ENCODE measurements at places on chromosomes 11 and 22.

- no peak for DNase-seq
Measured at GRCh38 chr22:50553310-50553709, 7.6 kb downstream of the KLHDC7B start.

DNA sequence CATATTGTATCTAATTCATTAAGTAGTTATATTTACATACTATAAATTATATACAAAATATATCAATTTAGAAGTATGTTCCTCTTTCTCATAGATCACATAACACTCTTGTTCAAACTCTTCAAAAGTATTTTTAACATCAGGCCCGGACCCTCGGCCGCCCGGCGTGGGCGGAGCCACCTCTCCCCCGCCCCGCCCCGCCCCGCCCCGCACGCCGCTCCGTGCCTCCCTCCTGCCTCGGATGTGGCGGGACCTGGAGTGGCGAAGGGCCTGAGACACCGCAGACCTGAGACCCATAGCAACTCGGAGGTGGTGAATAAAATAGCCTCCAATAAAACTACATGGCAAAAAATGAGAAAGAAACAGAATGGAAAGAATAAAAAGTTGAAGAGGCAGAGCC lies 105.9 kb upstream of the BDNF start:
- DNase-seq, result no peak

DNA sequence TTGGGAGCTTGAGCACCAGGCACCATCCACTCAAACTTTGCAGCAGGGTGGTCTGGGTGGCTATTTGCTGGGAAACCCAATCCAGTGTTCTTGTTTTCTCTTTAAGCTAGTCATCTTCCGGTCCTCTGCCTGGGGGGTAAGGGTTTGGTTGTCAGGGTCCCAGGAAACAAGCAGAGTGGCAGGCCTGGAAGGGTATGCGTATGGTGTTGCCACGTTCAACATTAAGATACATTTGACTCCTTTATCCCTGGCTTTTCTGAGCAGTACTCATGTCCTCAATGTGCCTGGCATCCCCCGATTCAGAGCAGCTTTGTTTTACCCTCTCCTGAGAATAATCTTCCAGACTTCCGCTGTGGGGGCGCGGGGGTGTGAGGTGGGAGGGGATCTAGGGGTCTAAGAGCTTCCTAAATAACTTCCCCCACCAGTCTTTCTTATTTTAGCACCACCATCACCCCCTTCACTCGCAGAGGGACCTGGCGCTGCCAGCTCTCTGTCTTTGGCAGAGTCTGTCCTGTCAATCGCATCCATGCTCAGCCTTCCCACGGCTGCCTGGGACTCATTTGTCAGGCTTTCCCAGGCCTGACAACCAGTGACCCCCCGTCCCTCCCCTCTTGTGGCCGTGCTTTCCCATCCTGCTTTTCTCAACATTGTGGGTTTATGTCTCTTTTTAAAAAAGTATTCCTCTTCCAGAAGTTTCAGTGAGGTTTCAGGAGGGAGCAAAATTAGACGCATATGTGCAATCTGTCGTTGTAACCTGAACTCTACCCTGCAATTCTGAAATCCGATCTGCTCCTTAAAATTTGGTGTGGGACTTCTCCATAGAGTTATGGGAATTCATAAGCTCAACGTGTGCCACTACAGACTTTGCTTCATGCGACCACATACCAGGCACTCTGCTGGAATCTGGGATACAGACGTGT lies 27.0 kb upstream of the RBFOX2 start:
- no peak for DNase-seq

GRCh38 chr22:38220163-38220562 lies 18.4 kb downstream of the MAFF start:
- DNase-seq, result no peak

GRCh38 chr11:14842002-14842401 lies 50.0 kb downstream of the CYP2R1 start:
- DNase-seq, result no peak

DNA sequence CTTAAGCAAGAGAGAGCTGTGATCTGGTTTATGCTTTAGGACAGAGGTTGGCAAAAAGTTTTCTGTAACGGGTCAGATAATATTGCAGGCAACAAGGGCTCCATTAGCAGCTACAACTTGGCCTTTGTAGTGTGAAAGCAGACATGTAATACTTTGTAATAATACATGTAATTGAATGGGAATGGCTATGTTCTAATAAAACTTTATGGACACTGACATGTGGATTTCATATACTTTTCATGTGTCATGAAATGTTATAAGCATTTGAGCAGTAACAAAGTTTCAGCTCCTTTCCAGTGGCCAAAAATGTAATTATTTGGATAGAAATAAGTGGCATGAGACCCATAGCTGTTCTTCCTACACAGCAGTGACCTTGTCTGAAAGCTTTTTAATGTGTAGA lies 3.1 kb downstream of the DYNC2H1 start:
- no peak for DNase-seq

GRCh38 chr11:57763568-57763967 lies 2.0 kb downstream of the CTNND1 start:
- peak; percentile 28 for DNase-seq

- no peak for DNase-seq
Measured at GRCh38 chr11:132115454-132115853, 745.0 kb downstream of the NTM start.

DNA sequence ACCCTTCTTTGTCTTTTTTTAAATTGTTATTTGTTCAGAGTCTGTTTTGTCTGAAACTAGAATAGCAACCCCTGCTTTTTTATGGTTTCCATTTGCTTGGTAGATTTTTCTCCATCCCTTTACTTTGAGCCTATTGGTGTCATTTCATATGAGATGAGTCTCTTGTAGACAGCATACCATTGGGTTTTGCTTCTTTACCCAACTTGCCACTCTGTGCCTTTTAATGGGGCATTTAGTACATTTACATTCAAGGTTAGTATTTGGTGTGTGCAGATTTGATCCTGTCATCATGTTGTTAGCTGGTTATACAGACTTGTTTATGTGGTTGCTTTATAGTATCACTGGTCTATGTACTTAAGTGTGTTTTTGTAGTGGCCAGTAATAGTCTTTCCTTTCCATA lies 28.0 kb downstream of the CCDC15 start:
- no peak for DNase-seq

All from suppressor macrophage (primary cell).